Activated CD4-positive, alpha-beta T cell treated with anti-CD3 and anti-CD28 coated beads, Interleukin-2, Interleukin-4, amounts not matched to agents 100 ng/mL and 50 ng/mL, durations not matched to agents 16 hours and 8 hours (primary cell): ENCODE measurements at places on chromosomes 1 and 21.

- DNase-seq, result no peak
These were observed 392.3 kb upstream of the ADAMTS5 start for GRCh38 chr21:27359141-27359540.

- DNase-seq, result no peak
These were observed 45.6 kb downstream of the MIA3 start for GRCh38 chr1:222663431-222663934.

DNA sequence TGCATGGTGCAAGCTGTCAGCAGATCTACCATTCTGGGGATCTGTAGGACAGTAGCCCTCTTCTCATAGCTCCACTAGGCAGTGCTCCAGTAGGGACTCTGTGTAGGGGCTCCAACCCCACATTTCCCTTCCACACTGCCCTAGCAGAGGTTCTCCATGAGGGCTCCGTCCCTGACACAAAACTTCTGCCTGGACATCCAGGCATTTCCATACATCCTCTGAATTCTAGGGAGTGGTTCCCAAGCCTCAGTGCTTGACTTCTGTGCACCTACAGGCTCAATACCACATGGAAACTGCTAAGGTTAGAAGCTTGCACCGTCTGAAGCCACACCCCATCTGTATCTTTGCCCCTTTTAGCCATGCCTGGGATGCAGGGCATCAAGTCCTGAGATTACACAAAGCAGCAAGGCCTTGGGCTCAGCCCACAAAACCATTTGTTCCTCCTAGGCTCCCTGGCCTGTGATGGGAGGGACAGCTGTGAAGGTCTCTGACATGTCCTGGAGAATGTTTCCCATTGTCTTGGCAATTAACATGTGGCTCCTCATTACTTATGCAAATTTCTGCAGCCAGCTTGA lies 117.0 kb upstream of the NFIA start:
- DNase-seq, result no peak

DNA sequence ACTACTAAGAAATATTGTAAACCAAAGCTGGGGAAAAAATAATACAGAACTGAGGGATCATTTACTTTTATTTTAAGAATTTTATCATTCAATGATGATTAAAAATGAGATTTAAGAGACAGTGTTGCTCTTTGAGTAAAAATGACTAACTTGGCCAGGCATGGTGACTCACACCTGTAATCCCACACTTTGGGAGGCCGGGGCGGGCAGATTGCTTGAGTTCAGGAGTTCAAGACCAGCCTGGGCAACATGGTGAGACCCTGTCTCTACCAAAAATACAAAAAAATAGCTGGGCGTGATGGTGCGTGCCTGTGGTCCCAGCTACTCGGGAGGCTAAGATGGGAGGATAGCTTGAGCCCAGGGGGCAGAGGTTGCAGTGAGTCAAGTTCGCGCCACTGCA lies 21.8 kb upstream of the PLEKHO1 start:
- peak; percentile 45 for DNase-seq

- DNase-seq, result no peak
These were observed 8.8 kb downstream of the ARID1A start for GRCh38 chr1:26704629-26705028.
